ENCODE measurements at places on chromosomes 7 and 10. TPM values are rescaled to one million over a fixed set of nuclear protein-coding genes. Genes with fewer than 3 reads are reported as not detected.

- H3K4me1 ChIP-seq = no peaks in the 10 kb centered on the region
- no peaks in the 10 kb centered on the region for H3K27me3 ChIP-seq
- no peak overlapping the region for H3K4me3 ChIP-seq
- DNase-seq = no peak
- no peaks in the 10 kb centered on the region for H3K36me3 ChIP-seq
Measured at GRCh38 chr7:50349963-50350944, 45.7 kb downstream of the IKZF1 start.

- no peaks in the 10 kb centered on the region for H3K4me1 ChIP-seq
- H3K36me3 ChIP-seq = no peaks in the 10 kb centered on the region
- no peak overlapping the region for H3K27ac ChIP-seq
- H3K4me3 ChIP-seq = no peak overlapping the region
Measured at GRCh38 chr7:69696054-69696591, 97.8 kb downstream of the AUTS2 start.

- peaks cover 41% of the 10 kb centered on the region for H3K27me3 ChIP-seq
- DNase-seq = no peak
- H3K36me3 ChIP-seq = no peaks in the 10 kb centered on the region
- H3K4me1 ChIP-seq = peaks cover 8% of the 10 kb centered on the region
- no peak overlapping the region for H3K4me3 ChIP-seq
- no peak overlapping the region for H3K27ac ChIP-seq
Measured at GRCh38 chr7:115227473-115228235, 305.8 kb downstream of the MDFIC start.

DNA sequence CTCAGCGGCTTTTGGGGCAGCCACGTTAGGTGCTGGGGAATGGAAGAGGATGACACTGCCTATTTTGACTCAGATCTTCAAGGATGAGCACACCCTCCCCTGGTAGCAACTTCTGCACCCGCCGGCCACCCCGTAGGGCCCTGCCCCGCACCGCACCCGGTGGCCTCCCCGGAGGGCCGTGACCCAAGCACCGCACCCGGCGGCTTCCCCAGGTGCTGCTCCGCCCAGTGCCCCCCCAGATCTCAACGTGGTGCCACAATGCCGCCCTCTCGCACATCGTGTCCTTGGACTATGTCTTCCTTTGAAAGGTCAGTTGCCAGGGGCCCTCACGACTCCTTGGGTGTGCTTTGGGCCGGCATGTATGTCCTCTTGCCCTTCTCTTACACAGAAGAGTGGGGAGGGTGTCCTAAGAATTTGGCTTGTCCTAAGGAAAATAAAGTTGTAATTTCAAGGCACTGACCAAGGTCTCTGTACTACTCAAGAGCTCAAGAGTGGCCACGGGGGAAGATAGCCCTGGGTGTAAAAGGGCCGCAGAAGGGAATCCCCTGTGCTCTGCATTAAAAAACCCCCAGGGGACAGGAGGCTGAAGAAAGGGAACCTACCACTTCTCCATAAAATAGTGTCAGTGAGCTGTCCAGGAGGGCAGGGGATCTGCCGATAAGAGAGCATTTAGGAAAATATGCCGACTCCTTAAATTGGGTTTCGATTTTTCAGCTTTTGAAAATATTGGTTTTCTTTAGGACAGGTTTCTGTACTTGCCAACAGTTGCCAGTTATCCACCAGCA lies 1.6 kb upstream of the LANCL2 start:
- H3K36me3 ChIP-seq = no peaks in the 10 kb centered on the region
- H3K27me3 ChIP-seq = no peaks in the 10 kb centered on the region
- DNase-seq = no peak
- peaks cover 6% of the 10 kb centered on the region for H3K4me1 ChIP-seq
- H3K27ac ChIP-seq = no peak overlapping the region

GRCh38 chr7:129501760-129502707 lies at the start of gene SMKR1:
SMKR1 (plus strand) TSS chr7:129502531; CDS start chr7:129502825, 294 bp downstream.
- no peaks in the 10 kb centered on the region for H3K36me3 ChIP-seq
- H3K4me3 ChIP-seq = peak within 1 kb of the TSS; percentile 57
- H3K4me1 ChIP-seq = peaks cover 5% of the 10 kb centered on the region

DNA sequence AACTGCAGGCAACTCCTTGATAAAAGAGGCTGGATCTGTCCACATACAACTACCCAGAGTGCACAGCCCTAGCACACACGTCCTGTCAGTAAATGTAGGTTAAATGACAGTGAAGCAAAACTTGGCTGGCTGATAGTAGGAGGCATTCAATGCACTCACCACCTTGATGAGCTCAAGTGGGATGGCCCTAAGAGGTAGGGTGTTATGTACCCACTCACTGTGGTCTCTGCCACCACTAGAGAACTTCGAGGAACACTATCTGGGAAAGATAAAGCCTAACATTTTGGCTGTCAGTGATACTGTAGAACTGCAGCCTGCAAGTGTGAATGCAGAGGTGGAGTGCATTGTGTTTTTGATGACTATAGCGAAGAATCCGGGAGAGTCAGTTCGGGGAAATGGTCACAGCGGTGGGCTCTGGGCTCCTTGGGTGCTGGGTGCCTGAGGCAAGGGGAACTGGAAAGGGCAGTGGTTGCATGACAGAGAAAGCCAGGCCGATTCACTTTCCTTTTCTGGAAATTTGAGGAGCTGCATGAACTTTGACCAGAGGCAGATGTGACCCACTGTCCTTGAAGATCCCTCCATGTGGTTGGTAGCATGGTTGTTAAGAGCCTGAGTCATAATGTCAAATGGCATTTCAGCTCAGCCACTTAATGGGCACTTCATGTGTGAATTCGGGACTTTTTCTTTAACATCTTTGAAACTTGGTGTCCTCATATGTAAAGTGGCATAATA lies 93.1 kb upstream of the ZPBP start:
- no peaks in the 10 kb centered on the region for H3K36me3 ChIP-seq
- H3K4me1 ChIP-seq = peaks cover 8% of the 10 kb centered on the region
- H3K27ac ChIP-seq = no peak overlapping the region
- no peaks in the 10 kb centered on the region for H3K27me3 ChIP-seq

GRCh38 chr7:19061331-19061730 lies 56.1 kb downstream of the TWIST1 start:
- H3K4me3 ChIP-seq = no peak overlapping the region
- H3K27me3 ChIP-seq = no peaks in the 10 kb centered on the region
- no peak overlapping the region for H3K27ac ChIP-seq
- DNase-seq = no peak

GRCh38 chr10:44382981-44383748 lies 1.7 kb downstream of the CXCL12 start:
- DNase-seq = no peak
- H3K27ac ChIP-seq = no peak overlapping the region
- H3K4me3 ChIP-seq = peak overlapping the region; percentile 83
- peaks cover 29% of the 10 kb centered on the region for H3K4me1 ChIP-seq
- H3K27me3 ChIP-seq = peaks cover 31% of the 10 kb centered on the region

DNA sequence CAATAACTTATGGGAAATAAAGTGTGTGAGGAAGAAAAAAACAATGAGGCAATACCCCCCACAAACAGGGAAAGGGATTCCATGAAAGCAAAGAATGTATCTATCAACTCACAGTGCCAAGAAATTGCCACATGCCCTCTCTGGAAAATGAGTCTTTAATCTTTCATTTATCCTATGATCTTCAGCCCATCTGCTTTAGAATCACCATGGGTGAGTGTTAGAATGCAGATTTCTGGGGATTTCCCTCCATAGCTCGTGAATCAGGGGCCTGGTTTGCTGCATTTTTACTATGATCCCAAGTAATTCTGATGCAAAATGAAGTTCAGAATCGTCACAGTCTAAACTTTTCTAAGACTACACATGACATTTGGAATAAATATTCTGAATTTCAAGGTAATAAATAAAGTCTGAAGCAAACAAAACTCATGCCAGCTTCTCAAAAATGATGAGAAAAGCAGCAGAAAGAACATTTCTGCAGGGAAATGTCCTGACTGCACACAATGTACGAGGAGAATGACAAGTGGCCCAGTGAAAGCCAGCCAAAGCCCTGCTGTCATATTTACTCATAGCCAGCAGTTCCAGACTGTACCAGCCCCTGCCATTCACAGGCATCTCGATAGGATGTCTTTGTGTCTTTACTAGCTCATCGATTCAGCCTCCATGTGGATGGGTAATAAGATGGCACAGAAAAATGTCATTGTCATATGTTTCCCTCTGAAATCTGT lies 167.1 kb downstream of the ELMO1 start:
- no peak for DNase-seq
- H3K27ac ChIP-seq = no peak overlapping the region
- H3K27me3 ChIP-seq = no peaks in the 10 kb centered on the region
- peaks cover 16% of the 10 kb centered on the region for H3K4me1 ChIP-seq

- no peaks in the 10 kb centered on the region for H3K36me3 ChIP-seq
- no peaks in the 10 kb centered on the region for H3K4me1 ChIP-seq
- H3K27me3 ChIP-seq = no peaks in the 10 kb centered on the region
- DNase-seq = no peak
Measured at GRCh38 chr10:61397175-61397986, 55.8 kb downstream of the TMEM26 start.

DNA sequence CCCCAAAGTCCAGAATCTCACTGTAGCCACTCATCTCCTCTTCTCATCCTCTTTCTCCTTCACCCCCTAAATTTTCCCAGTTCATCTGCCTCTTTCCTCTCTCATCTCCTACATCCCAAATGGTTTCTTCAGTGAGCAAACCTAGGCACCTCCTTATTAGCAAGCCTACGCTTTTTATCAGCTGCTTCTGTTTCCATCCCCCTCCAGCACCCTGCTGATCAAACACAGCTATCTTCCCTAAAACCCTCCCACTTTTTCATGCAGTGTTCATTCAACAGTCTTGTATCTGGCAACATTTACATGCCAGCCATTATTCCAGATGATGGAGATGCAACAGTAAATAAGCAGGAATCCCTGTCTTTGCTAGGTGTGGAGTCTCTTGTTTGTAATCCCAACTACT lies 3.3 kb upstream of the ABRAXAS2 start:
- no peaks in the 10 kb centered on the region for H3K36me3 ChIP-seq
- DNase-seq = no peak

DNA sequence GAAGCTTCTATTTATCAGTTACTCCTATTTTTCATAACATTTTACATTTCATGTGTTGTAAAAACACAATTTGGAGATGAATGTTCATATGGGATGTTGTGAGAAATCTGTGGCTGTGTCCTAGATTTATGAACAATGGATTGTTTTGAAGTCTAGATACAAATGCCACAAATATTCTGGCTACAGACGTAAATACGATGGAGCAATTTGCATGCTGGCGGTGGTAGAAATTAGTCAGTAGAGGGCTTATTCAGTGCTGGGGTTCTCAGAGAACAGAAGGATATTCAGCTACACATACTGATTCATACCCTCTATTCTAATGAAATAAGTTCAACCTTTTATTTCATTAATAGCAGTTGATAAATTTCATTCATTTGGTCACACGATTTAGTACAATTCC lies 48.8 kb downstream of the PLPP4 start:
- no peak for DNase-seq
- no peak overlapping the region for H3K4me3 ChIP-seq
- no peaks in the 10 kb centered on the region for H3K4me1 ChIP-seq

- no peaks in the 10 kb centered on the region for H3K4me1 ChIP-seq
- no peaks in the 10 kb centered on the region for H3K27me3 ChIP-seq
- H3K27ac ChIP-seq = no peak overlapping the region
- H3K4me3 ChIP-seq = no peak overlapping the region
- no peaks in the 10 kb centered on the region for H3K36me3 ChIP-seq
Measured at GRCh38 chr10:5387169-5387568, 17.5 kb downstream of the TUBAL3 start.

The ASZ1 gene
- not detected for total RNA-seq

The C10orf143 gene
- total RNA-seq = 2.0 TPM

The MAT1A gene
- total RNA-seq = 2.9 TPM

Data from H1 (cell line).